ENCODE measurements at places on chromosomes 5 and 9. TPM values are rescaled to one million over a fixed set of nuclear protein-coding genes. Genes with fewer than 3 reads are reported as not detected.

DNA sequence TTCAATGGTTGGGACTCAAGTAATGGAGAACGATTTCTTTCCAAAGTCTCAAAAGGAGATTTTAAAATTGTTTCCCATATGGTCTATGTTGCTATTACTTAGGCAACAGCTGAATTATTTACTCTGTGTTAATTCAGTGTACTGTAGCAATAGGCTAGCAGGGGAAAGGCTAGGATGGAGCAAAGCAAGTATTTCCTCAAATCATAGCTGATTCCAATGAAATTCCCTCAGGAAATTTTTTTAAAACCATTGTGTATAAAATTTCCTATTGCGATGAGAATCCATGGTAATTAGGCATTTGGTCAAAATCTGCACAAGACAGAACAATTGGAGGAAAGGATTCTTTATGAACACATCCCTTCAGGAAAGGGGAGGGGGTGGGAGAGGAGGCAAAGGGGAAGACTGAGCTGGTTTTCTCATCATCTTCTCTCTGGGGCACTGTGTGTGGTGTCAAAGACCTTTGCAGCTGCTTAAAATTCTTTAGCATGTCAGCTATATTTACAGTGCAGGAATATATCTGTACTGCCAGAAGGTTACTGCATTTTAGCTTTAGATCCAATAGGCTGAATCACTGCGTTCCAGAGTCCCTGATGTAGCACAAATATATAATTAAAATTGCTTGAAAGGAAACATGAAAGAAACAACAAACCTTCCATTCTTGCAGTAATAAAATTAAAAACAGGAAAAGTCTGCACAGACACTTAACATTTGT is 95.3 kb downstream of the ZNF608 start:
- H3K4me1 ChIP-seq: peaks cover 29% of the 10 kb centered on the region
- H3K4me3 ChIP-seq: peak overlapping the region; percentile 72
- DNase-seq: no peak
- peak overlapping the region; percentile 72 for H3K27ac ChIP-seq

DNA sequence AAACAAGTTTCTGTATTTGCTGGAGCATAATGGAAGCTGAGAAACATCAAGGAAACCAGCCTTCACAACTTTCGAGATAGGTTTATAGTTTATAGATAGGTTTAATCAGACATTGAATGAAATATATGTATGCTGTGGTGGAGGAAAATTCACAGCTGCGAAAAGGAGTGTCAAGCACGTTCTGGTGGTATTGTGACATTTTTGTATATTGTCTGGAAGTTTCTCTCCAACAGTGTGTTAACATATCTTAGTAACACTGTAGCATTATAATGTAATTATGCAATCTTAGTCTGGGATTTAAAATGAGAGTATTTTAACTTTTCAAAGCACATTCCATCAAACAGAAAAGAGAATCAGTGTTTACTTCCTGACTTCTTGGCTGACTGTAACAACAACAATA is 50.0 kb downstream of the FCHO2 start:
- H3K4me3 ChIP-seq: no peak overlapping the region
- no peak overlapping the region for H3K27ac ChIP-seq
- no peaks in the 10 kb centered on the region for H3K4me1 ChIP-seq
- H3K27me3 ChIP-seq: no peaks in the 10 kb centered on the region
- H3K36me3 ChIP-seq: no peaks in the 10 kb centered on the region

- no peaks in the 10 kb centered on the region for H3K27me3 ChIP-seq
- no peak for DNase-seq
- H3K4me1 ChIP-seq: no peaks in the 10 kb centered on the region
- no peaks in the 10 kb centered on the region for H3K36me3 ChIP-seq
- no peak overlapping the region for H3K27ac ChIP-seq
- no peak overlapping the region for H3K4me3 ChIP-seq
Observed at GRCh38 chr5:177256296-177256695, 47.2 kb downstream of the RAB24 start.

DNA sequence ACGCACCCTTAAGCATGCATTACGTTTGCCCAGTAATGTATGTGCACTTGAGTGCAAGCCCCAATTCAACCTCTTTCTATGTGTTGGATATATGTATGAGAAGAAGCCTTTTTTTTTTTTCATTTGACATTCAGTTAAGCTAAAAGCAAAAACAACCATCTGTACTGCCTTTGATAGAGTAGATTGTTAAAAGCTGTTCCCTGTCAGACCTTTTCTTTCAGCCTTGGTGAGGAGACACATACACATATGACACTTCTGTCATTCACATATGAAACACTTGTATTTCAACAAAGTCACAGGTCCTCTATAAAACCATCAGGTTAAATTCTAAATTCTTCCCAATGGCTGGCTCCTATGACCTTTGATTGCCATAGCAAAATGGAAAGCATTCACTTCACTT is 40.2 kb upstream of the STARD4 start:
- no peak overlapping the region for H3K4me3 ChIP-seq
- no peak overlapping the region for H3K27ac ChIP-seq
- no peaks in the 10 kb centered on the region for H3K36me3 ChIP-seq
- no peak for DNase-seq

DNA sequence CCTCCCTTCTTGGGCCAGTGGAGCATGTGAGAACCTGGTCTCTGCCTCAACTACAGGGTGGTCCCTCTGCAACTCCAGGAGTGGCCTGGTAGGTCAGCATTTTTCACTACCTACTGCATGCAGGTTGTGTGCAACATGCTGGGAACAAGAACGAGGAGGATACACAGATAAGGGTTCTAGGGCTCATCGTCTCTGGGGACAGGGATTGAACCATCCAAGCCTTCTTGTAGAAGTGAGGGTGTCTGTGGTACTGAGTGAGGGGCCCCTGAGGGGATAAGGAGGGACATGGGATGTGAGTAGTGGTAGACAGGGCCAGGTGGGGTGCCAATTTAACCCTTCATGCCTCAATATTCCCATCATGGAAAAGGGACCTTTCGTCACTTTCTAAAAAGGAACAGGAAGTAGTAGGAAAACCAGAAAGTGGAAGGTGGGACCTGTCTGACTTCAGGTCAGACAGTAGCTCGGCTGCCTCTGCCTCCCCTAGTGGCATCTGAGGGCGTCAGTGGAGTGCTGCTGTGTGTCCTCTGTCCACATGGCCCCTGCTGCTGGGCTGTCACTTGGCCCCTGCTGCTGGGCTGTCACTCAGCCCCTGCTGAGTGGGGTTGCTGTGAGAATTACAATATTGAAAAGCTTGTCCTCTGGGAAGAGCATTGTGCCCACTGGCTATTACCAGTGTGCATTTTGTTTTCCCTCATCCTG is 48.6 kb upstream of the RNU6ATAC start:
- H3K4me1 ChIP-seq: peaks cover 10% of the 10 kb centered on the region
- no peak for DNase-seq
- H3K27ac ChIP-seq: no peak overlapping the region

GRCh38 chr9:14909961-14910805 is at the start of gene FREM1:
TSS of gene FREM1 (minus strand) at chr9:14910428. CDS start at chr9:14868977, 41,451 bp downstream.
- no peaks in the 10 kb centered on the region for H3K36me3 ChIP-seq
- H3K4me3 ChIP-seq: peak within 1 kb of the TSS; percentile 59
- DNase-seq: no peak
- peak within 1 kb of the TSS; percentile 52 for H3K27ac ChIP-seq
- no peaks in the 10 kb centered on the region for H3K4me1 ChIP-seq

DNA sequence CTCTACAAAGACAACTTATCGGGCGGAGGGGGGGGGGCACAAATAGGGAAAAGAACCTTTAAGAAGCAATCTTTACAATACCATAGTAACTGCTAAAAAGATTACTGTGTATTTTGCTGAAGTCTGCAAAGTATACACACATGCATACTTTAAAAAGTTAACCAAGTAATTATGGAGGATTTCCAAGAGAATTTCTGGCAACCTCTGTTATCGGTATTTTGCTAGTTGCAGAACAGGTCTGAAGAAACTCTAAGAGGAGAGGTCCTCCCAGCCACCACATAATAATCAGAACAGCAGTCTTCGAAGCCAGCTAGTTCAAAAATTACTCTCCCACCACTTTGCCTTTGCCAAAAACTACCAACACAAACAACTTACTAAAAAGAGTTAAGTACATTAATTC is 56.1 kb downstream of the UBAP2 start:
- no peaks in the 10 kb centered on the region for H3K36me3 ChIP-seq
- H3K27ac ChIP-seq: no peak overlapping the region
- H3K4me3 ChIP-seq: no peak overlapping the region

GRCh38 chr9:114115654-114116125 is 16.6 kb upstream of the KIF12 start:
- no peak overlapping the region for H3K27ac ChIP-seq
- H3K4me1 ChIP-seq: no peaks in the 10 kb centered on the region
- no peaks in the 10 kb centered on the region for H3K27me3 ChIP-seq
- DNase-seq: no peak
- H3K36me3 ChIP-seq: no peaks in the 10 kb centered on the region

DNA sequence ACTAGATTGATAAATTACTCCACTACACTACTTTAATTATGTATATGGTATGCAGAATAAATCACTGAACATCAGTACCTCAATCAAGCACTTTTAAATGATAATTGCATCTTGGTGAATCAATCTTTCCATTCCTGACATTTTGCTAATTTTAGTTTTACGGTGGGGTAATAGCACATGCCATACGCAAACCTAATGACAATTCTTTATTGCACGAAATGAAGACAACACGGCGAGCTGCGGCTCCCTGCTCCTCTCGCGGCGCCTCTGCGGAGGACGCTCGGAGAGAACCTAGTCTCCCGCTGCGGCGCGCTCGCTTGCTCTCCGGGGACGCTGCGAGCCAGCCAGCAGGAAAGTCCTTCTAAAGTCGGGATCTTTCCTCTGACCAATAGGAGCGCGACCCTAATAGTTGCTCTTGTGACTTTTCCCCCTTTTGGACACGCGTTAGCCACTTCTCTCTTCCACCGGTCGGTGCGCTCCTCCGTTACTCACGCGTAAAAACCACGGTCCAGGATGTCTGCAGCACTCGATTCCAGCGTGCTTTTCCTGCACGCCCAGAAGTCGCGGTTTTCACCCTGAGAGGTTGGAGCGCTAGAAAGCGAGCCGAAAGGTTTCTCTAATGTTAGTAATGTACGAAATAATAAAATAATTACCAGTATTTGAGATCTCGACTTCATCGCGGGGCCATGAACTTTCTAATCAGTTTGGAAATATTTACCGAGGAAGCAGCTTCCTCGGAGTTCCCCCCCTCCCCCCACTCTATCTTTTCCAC is 1.0 kb upstream of the MEF2C start:
- no peaks in the 10 kb centered on the region for H3K4me1 ChIP-seq
- no peaks in the 10 kb centered on the region for H3K36me3 ChIP-seq

GRCh38 chr5:83559118-83559785 is 87.7 kb downstream of the VCAN start:
- no peak for DNase-seq
- no peaks in the 10 kb centered on the region for H3K4me1 ChIP-seq
- no peaks in the 10 kb centered on the region for H3K36me3 ChIP-seq
- H3K27me3 ChIP-seq: no peaks in the 10 kb centered on the region
- no peak overlapping the region for H3K27ac ChIP-seq
- no peak overlapping the region for H3K4me3 ChIP-seq

DNA sequence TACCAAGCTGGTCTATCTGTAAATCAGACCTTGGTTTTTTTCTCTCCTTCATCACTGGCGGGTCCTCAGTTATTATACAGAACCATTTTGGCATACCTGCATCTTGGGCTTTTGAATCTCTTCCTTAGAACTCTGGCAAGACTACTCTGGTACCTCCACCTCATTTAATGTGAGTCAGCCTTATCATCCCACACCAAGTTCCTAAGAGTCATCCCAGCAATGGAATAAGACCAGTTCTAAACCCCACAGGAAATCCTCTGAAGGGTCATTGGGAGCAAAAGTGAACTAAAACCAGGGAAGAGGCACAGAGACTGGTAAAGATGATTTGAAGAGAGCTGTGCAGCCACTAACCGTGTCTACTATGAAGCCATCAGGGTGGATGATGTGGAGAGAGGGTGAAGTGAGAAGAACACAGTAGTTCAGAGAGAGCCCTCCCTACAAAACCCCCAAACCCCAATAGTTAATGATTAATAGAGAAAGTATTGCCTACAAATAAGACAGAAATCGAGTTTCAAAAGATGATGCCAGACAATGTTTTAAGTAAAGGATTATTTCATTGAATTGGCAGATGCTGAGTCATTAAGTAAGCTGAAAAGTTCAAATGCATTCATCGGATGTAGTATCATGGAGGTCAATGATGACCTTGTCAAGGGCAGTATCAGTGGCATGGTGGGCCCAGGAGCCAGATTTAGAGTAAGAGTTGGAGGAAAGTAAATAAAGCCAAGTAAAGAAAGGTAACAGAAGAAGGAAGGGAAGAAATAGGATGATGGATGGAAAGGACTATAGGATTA is 85.4 kb downstream of the PCSK1 start:
- no peak overlapping the region for H3K4me3 ChIP-seq
- no peak overlapping the region for H3K27ac ChIP-seq
- H3K4me1 ChIP-seq: no peaks in the 10 kb centered on the region
- no peak for DNase-seq
- H3K36me3 ChIP-seq: no peaks in the 10 kb centered on the region

The IL13 gene
- total RNA-seq: 0.33 TPM

The FOXD4L6 gene
- total RNA-seq: not detected
